ENCODE measurements at places on chromosomes 4 and X.

GRCh38 chr4:181757098-181757497 is 486.1 kb upstream of the TENM3 start:
- no peak for DNase-seq

GRCh38 chr4:140726776-140727500 is 29.2 kb downstream of the TBC1D9 start:
- DNase-seq = no peak

GRCh38 chr4:123598331-123598730 is 201.7 kb downstream of the SPRY1 start:
- no peak for DNase-seq

GRCh38 chrX:138775517-138775916 is 64.0 kb upstream of the FGF13 start:
- no peak for DNase-seq

DNA sequence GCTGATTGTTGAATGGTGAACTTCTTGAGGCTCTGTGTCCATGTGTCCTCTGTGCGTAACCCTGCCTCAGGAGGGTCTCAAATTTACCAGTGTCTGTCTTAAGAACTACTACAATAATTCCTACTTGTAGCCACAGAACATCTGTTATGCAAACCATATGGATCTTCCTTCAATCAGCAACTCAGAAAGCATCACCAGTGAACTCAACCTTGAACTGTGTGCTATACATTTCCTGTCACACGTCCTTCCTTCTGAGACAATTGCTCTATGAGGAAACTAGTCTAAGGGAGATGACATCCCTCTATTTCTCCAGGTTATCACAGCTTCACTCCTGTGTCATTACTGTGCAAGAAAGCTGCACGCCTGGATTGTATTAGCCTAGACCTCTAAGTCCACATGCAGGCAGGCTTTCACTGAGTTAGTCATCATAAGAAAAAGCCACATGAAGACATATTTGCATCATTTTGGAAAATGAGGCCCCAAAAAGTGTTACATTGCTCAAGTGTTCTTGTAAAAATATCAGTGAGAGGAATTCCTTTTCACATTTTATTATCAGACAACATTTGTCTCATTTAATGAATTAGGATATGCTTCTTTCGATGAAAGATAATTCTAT is 157.8 kb downstream of the AFF2 start:
- no peak for DNase-seq

DNA sequence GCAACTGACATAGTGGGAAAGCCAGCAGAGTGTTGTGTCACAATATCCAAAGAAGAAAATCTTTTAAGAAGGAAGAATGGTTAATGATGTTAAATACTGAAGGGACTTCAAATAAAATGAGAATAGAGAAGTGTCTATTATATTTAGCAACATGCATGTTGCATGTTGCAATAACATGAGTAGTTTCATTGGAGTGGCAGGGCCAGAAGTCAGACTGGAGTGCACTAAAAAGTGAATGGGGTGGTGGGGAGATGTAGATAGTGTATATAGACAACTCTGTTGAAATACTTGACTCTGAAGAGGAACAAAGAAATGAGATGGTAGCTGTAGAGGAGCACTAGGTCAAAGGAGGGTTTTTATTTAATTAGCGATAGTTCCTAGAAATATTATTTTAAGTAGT is 9.5 kb upstream of the AMMECR1 start:
- no peak for DNase-seq

GRCh38 chr4:3745886-3746656 is 20.1 kb upstream of the ADRA2C start:
- DNase-seq = no peak

DNA sequence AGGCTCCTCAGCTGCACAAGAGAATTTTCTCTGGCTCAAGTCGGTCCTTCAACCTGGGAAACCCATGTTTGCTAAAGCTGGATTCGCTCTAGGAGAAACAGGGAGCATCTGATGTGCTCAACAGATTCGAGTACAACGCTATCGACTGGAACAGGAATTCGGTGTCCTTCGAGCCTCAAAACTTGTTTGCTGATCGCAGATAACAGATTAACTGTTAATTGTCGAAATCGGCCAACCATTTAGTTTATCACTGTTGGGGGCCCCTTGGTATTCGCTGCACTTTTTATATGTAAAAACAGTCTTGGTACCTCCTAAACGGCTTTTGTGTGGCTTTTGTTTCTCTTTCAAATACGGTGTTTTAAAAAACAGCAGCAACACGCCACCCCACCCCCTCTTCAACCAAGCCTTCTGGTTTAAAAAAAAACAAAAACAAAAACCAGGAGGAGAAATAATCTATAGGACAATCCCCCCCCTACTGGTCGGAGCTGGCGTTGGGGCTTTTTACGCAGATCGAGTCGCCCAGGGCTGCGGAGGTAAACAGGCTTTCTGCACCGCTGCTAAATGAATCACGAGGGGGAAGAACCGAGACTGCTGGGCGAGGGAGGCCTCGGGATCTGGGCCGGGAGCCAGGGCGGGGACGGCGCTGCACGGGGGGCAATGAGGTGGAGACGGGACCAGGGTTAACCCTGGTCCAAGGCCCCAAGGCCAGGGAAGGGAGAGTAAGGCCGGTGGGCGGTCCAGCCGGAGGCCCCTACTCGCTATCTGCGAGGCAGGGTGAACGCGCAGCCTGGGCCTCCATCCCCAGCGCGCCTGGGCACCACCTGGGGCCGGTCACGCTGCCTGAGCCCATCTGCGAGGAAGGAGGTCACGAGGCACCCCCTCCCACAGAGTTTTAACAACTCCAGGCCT is 71.7 kb upstream of the BCOR start:
- no peak for DNase-seq

DNA sequence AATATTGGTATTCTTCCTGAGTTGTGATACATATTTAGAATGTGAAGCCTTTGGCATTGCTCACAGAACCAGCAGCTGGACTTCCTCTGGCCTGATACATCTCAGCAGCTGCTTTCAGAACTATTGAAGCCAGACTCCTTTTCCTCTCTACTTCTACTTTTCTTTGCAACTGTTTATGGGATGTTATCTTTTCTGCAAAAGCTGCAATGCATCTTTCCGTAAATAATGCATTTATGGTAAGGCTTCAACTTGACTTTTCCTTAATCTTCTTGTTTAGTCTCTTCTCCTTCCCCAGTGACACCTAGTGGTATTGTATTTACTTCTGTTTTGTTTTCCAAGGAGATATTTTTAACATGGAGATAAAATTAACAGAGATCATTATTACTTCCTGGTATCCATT is 1548.7 kb downstream of the PCDH7 start:
- DNase-seq = no peak

- no peak for DNase-seq
These were observed 1132.9 kb downstream of the RAPGEF2 start for GRCh38 chr4:160235771-160236170.

DNA sequence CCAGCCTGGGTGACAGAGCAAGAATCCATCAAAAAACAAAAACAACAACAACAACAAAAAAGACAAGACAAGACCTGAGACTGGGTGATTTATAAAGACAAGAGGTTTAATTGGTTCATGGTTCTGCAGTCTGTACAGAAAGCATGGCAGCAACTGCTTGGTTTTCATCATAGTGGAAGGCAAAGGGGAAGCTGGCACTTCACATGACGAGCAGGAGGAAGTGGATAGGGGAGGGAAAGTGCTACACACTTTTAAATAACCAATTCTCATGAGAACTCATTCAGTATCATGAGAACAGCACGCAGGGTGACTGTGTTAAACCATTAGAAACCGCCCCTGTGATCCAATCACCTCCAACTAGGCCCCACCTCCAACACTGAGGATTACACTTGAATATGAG is 28.4 kb upstream of the SLC10A7 start:
- DNase-seq = no peak

DNA sequence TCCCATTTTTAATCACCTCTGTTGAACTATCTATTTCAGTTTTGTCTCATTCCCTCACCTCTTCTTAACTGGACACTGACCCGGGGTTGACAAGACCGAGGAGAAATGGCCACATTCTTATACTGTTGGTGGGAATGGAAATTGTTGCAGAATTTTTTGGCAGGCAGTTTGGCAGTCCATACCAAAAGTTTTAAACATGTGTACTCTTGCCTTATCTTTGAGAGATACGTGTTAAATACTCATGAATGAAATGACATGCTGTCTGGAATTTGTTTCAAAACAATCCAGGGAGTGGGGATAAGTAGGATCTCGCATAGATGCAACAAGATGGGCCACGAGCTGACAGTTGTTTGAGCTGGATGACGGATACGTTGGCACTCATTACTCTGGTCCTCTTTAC is 12.1 kb downstream of the FGFBP1 start:
- no peak for DNase-seq

GRCh38 chr4:47106561-47106960 is 75.2 kb downstream of the GABRB1 start:
- no peak for DNase-seq

DNA sequence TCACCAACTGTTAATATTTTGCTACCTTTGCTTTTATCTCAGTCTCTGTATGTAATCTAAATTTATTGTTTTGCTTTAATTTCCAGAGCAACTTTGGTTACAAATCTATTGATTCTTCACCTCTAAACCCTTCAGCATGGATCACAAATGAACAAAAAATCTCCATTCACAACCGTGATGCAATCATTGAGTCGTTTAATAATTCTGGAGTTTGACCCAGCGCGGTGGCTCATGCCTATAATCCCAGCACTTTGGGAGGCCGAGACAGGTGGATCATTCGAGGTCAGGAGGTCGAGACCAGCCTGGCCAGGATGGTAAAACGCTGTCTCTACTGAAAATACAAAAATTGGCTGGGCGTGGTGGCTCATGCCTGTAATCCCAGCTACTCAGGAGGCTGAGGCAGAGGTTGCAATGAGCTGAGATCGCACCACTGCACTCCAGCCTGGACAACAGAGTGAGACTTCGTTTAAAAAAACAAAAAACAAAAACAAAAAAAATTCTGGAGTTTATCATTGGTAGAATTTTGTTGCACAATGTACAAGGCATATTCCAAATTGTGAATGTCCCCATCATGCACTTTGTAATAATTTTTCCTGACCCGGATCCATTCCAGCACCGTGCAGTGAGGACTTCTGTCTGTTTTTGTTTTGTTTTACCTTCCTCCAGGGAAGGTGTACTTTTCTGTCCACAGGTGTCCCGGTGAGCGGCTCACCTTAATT is 2.3 kb upstream of the IDUA start:
- DNase-seq = no peak

DNA sequence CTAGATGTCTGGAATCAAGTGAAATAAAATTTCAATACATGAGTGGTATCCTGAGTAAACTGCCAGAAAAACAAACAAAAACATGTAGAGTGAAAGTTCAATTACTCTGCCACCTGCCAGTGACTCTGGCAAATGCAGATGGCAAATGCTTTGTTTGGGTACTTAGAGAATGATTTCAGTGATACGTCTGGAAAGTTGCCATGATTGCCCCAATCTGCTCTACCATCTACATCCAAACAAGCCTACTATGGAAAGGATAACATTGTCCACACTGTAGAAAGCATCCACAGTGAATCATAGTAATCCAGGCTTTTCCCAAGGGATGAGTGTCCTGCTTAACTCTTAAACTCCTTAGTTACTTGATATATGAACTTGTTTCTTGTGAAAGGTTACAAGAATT is 3.4 kb downstream of the SPATA4 start:
- DNase-seq = no peak

DNA sequence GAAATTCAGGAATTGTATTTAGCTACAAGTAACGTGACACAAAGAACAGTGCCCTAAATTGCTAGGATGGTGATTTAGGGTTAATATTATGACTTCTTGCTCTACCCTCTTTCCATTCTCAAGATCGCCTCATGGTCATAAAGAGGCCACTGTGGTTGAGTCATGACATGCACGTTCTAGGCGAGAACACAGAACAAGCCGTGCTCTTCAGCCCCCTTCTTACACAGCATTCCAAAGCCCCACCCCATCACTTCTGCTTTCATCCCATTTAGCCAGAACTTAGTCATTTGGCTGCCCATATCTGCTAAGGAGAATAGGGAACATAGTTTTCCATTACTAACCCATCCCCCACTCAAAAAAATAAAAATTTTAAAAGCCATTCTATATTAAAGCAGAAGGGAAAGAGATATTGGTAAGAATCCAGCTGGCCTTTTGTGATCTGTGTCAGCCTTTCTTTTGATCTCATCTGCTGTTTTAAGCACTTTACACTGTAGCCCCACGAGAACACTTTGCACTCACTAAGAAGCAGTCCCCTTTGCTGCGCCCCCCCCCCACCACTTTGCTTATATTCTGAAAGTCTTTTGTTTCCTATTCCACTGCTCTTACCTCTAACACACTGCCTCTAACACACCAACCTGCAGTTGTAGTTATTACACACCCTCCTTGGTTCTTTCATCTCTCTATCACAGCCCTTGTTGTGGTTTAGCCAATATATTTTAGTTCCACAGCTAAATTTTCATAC is 28.4 kb downstream of the NPNT start:
- DNase-seq = no peak

DNA sequence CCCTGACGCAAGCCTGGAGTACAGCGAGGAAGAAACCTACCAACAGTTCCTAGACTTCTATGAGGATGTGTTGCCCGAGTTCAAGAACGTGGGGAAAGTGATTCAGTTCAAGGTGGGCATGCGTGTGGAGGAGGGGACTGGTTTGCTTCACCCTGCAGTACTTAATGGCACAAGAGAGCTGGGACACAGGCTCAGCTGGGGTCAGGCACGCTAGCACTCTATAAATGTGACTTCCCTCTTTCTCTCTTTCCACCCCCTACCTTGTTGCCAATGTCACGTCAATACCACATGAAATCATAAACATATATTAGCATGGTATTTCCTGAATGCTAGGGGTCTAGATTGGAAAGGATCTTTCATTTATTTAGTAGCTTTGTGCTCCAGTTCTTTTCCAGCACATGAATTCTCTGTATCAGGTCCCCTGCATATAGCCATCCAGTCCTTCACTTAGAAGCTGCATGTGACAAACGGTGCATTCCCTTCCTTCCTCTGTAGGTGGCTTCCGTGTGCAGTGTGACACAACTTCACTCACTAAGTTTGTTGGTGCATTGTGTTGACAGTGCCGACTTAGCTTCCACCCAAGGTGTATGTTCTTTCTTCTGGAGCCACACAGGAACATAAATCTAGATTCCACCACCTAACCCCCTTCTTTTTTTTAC is 25.6 kb downstream of the ZRSR2 start:
- no peak for DNase-seq

DNA sequence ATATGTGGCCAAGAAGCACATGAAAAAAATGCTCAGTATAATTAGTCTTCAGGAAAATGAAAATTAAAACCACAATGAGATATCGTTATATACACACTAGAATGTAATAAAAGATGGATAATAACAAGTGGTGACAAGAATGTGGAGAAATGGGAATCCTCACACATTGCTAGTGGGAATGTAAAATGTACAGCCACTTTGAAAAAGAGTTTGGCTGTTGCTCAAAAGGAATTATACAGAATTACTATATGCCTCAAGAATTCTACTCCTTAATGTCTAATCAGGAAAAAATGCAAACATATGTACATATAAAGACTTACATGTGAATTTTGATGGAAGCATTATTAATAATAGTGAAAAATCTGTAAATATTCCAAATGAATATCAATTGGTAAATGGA is 102.2 kb downstream of the SPCS3 start:
- DNase-seq = no peak

DNA sequence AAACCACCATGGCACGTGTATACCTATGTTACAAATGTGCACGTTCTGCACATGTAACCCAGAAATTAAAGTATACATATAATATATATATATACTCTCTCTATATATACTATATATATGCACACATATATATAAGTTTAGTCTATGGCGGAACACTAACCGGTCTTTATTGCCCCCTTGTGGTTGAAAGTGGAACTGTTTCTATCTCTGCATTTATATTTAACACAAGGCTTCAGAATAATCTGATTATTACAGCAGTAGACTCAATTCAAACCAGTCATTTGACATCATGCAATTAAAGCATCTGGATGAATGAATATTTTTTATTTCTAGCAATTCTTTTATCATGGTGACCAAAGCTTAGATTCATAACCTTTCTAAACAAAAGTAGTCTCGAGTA is 14.6 kb downstream of the RAB9B start:
- DNase-seq = no peak

Data from frontal cortex (tissue), 4 donors.